CD4-positive, alpha-beta memory T cell (primary cell): ENCODE measurements at places on chromosomes 3 and 15. TPM values are rescaled to one million over a fixed set of nuclear protein-coding genes. Genes with fewer than 3 reads are reported as not detected.

- H3K4me3 ChIP-seq: no peak overlapping the region
- H3K36me3 ChIP-seq: peaks cover 38% of the 10 kb centered on the region
- H3K4me1 ChIP-seq: peaks cover 100% of the 10 kb centered on the region
- no peak for DNase-seq
Measured at GRCh38 chr15:77017091-77017660, 22.2 kb downstream of the PSTPIP1 start.

DNA sequence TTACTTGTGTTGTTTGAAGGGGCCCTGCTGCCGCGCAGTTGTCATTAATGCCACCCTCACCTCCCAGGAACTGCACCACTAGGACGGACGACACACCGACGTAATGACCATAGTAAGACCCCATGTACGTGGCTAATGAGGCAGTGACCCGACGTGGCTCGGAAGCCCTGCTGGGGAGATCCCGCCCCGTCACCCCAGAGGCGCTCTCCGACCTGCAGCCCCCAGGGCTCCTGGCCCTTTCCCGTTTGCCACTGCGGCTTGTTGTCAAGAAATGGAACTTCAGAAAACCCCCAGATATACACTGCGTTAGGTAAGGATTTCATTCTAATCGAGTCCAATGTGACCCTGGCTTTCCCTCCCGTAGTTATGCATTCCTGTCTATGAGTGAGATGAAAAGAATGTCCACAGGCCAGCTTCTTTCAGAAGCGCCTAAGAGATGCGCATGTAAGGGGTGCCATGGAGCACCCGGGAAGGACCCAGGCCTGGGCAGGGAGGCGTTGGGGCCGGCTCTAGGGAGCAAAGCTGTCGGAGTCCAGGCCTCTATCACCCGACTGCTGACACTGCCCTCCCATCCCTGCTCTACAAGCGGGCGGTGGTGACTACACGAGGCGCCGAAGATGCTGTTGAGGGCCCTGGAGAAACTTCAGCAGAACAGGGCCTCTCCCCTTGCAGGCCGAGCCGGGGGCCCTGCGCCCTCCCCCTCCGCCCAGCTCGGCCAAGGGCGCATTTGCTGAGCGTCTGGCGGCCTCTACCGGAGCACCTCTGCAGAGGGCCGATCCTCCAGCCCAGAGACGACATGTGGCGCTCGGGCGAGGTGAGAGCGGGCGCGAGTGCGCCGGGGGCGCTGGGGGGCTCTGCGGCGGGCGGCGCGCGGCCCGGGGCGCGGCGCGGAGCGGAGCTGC, at the start of gene GABRA5:
GABRA5 (plus strand) TSS at position 765 of the 902 bp plus-strand sequence. CDS start 2,187 bp downstream, outside the sequence.
- DNase-seq: no peak
- no peak within 1 kb of the TSS for H3K4me3 ChIP-seq
- H3K27ac ChIP-seq: no peak within 1 kb of the TSS
- no peaks in the 10 kb centered on the region for H3K4me1 ChIP-seq

SAMMSON gene
- polyA plus RNA-seq: not detected

GRCh38 chr15:98657721-98658120, 9.4 kb downstream of the IGF1R start:
- H3K4me3 ChIP-seq: no peak overlapping the region
- peaks cover 3% of the 10 kb centered on the region for H3K4me1 ChIP-seq
- no peaks in the 10 kb centered on the region for H3K27me3 ChIP-seq
- no peaks in the 10 kb centered on the region for H3K36me3 ChIP-seq

DNA sequence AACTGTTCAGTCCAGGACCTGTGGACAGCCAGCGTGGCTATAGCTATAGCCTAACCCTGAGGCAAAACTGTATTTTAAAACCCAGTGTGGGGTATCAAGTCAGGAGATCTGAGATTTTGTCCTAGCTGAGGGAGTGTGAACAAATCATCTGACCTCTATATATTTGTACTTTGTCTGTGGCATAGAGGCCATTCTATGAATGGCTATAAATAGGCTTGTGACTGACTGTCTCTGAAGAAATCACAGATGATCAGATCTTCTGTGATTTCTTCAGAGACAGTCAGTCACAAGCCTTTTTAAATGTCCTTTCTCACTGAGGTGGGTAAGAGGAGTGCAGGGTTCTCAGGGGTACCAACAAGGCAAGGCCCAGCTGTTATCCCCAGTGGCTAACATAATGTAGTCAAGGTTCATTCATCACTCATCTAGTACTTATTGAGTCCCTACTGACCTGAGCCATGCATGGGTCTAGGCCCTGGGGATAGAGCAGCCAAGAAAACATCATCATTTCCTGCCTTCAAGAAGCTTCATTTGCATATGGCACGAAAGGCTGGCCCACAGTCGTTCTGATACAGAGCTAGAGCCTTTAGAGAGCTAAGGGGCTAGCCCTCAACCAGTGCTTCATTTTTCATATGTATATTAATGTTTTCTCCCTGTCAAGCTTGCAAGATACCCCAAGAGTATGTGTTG, 53.3 kb downstream of the TIPARP start:
- DNase-seq: no peak
- H3K4me1 ChIP-seq: no peaks in the 10 kb centered on the region
- H3K27ac ChIP-seq: no peak overlapping the region
- no peak overlapping the region for H3K4me3 ChIP-seq
- no peaks in the 10 kb centered on the region for H3K27me3 ChIP-seq

- H3K4me3 ChIP-seq: peak overlapping the region; percentile 57
- DNase-seq: no peak
- H3K36me3 ChIP-seq: no peaks in the 10 kb centered on the region
- peaks cover 33% of the 10 kb centered on the region for H3K27me3 ChIP-seq
- no peak overlapping the region for H3K27ac ChIP-seq
- peaks cover 52% of the 10 kb centered on the region for H3K4me1 ChIP-seq
Measured at GRCh38 chr15:40927873-40928806, 1.0 kb upstream of the DLL4 start.

GOLGA6L4 gene
- polyA plus RNA-seq: not detected

DNA sequence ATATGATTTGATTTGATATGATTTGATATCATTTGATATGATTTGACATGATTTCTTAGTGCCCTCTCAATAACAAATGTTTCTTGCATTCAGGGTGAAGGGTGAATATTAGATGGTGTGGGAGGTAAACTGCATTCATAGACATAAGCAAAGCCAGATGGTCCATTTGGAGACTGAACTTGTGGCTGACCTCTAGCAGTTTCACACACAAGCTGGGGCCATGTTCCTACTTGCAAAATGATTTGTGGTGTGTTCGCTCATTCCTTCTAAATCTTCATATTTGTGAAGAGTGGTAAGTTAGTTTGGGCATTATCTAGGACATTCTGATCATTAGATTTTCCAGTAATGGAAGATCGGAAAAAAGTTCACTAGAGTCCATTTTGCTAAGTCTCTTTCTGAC, 40.5 kb upstream of the CCR4 start:
- H3K36me3 ChIP-seq: no peaks in the 10 kb centered on the region
- DNase-seq: no peak
- H3K27ac ChIP-seq: no peak overlapping the region

NEIL1 gene
- polyA plus RNA-seq: 1.5 TPM

PLA1A gene
- polyA plus RNA-seq: not detected

DNA sequence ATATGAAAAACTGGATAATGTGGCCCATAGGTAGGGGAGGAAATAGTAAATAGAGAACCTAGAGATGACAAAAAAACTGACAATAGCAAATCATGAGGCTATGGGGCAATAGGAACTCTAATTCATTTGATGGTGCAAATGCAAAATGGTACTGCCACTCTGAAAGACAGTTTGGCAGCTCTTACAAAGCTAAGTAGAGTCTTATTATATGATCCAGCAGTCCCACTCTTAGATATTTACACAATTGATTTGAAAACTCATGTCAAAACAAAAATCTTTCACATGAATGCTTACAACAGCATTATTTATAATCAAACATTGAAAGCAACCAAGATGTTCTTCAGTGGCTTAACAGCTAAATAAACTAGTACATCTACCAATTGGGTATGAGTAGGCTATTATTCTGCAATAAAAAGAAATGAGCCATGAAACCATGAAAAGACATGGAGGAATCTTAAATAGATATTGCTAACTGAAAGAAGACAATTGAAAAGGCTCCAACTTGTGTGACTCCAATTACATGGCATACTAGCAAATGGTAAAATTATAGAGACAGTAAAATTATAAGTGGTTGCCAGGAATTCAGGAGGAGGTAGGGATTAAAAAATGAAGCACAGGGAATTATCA, 321.8 kb upstream of the STAC start:
- DNase-seq: no peak
- H3K4me1 ChIP-seq: no peaks in the 10 kb centered on the region
- H3K27me3 ChIP-seq: no peaks in the 10 kb centered on the region
- no peaks in the 10 kb centered on the region for H3K36me3 ChIP-seq

MCTP2 gene
- 5.2 TPM for polyA plus RNA-seq

GRCh38 chr15:73944161-73945129, 18.2 kb downstream of the LOXL1 start:
- DNase-seq: no peak
- H3K27me3 ChIP-seq: no peaks in the 10 kb centered on the region
- peaks cover 32% of the 10 kb centered on the region for H3K4me1 ChIP-seq
- no peak overlapping the region for H3K27ac ChIP-seq
- H3K4me3 ChIP-seq: no peak overlapping the region

- no peak overlapping the region for H3K27ac ChIP-seq
- DNase-seq: no peak
- H3K27me3 ChIP-seq: no peaks in the 10 kb centered on the region
- H3K4me3 ChIP-seq: no peak overlapping the region
Measured at GRCh38 chr3:126962756-126963155, 20.2 kb upstream of the PLXNA1 start.

DNAJA4 gene
- polyA plus RNA-seq: 12.0 TPM

SLC15A2 gene
- polyA plus RNA-seq: 0.59 TPM
